SHP77 treated with DMSO at 0.1 percent for 48 hours (cell line): ENCODE measurements at places on chromosomes 1 and 21.

GRCh38 chr1:61141288-61142042 is 59.1 kb downstream of the NFIA start:
- peak; percentile 81 for DNase-seq

DNA sequence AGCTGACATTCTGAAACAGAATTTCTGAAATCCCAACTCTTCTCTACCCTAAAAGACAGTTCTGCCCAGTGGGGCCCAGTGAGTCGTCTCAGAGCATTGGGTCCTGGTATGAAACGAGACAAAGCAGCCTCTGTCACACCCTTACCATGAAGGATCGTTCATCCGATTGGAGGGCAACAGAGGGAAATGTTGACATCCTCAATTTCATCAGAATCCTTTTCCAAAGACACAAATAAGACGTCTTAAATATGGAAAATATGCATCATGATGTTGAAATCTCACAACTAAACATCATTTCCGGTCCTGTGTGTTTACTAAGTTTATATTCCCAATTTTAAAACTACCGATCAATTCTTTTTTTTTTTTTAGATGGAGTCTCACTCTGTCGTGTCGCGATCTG is 112.1 kb upstream of the SLC45A1 start:
- DNase-seq: no peak

DNA sequence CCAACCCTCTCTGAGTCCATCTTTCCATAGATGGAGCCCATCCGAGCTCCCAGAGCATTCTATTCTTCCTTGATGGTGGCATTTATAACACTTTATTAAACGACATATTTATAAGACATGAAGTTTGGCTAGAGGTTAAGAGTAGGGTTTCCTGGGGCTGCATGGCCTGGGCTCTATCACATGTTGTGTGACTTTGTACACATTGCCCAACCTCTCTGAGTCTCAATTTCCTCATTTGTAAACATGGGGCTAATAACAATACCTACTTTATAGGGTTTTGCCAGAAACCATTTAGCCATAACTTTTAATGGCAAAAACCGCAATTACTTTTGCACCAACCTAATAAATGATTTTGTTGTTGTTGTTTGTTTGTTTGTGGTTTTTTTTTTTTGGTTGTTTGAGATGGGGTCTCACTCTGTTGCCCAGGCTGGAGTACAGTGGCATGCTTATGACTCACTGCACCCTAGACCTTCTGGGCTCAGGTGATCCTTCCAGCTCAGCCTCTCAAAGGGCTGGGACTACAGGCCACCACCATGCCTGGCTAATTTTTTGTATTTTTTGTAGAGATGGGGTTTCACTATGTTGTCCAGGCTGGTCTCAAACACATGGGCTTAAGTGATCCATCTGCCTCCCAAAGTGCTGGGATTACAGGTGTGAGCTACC is 13.9 kb upstream of the ASAP3 start:
- DNase-seq: no peak

GRCh38 chr1:46183079-46183847 is 7.0 kb upstream of the P3R3URF start:
- peak; percentile 86 for DNase-seq

DNA sequence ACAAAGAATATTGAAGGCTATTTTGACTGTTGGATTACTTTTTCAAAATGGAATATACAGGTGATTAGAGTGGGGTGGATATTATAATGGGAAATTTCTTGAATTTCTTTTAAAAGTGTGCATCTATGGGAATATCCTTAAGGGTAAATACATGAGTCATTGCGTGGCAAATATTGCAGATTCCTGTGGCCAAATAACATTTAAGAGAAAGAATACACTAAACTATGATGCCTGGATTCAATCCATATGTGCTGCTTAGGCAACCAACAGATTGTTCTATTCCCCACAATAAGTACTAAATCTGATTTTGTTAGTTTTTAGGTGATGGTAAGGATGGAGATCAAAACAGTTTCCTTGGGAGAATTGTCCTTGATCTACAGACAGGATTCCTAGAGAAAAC is 119.5 kb downstream of the HMCN1 start:
- no peak for DNase-seq

DNA sequence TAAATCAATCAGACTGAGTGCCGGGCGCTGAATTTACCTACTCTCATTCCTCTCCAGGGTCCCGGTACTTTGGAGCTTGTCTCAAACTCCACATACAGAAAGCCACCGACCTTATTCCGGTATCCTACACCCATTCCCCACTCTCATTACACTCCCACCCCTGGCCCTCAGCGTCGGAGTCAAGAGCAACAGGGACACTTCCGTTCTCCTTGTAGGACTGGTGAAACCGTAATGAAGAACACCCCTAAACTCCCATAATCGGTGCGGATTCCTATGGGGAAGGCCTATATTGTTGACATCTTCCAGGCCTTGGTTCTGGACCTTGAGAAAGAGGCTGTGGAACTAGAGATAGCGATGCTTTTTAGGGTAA is 798 bp downstream of the ZBED6 start:
- DNase-seq: no peak

GRCh38 chr1:88204111-88204510 is 480.0 kb upstream of the PKN2 start:
- no peak for DNase-seq

GRCh38 chr1:32758795-32759430 is 56.3 kb upstream of the SYNC start:
- no peak for DNase-seq

- no peak for DNase-seq
Measured at GRCh38 chr1:46798810-46799209, at the start of gene CYP4B1. Gene CYP4B1, plus strand, starts transcription at chr1:46799046. Its CDS starts 36 bp downstream, at chr1:46799082.
